Smooth muscle cell of trachea (primary cell): ENCODE measurements at places on chromosomes 1 and 21. TPM values are rescaled to one million over a fixed set of nuclear protein-coding genes. Genes with fewer than 3 reads are reported as not detected.

The AADACL3 gene
- total RNA-seq, result not detected in 2 replicates

The HRNR gene
- not detected in 2 replicates for total RNA-seq

The CAP1 gene
- total RNA-seq, result 420 and 558 TPM in 2 replicates

The SELE gene
- total RNA-seq, result 0.17 TPM in 1 of 2 replicates, not detected in the other

The ZNF644 gene
- total RNA-seq, result 36.1 and 50.8 TPM in 2 replicates

The KCNH1 gene
- 0.15 TPM in 1 of 2 replicates, not detected in the other for total RNA-seq

The FAF1 gene
- total RNA-seq, result 32.4 and 84.1 TPM in 2 replicates

The CA6 gene
- not detected in 2 replicates for total RNA-seq

The ASCL5 gene
- total RNA-seq, result not detected in 2 replicates

The DISP1 gene
- 8.9 and 11.6 TPM in 2 replicates for total RNA-seq

The E2F2 gene
- total RNA-seq, result 0.17 and 2.0 TPM in 2 replicates

The RNF19B gene
- total RNA-seq, result 11.3 and 13.2 TPM in 2 replicates

The TMOD4 gene
- total RNA-seq, result 0.17 and 0.29 TPM in 2 replicates

The PFKFB2 gene
- 5.3 and 5.5 TPM in 2 replicates for total RNA-seq

The HYI gene
- 20.2 and 31.3 TPM in 2 replicates for total RNA-seq

The CNR2 gene
- total RNA-seq, result not detected in 2 replicates

The TSSK3 gene
- total RNA-seq, result 1.0 and 1.3 TPM in 2 replicates

The RXRG gene
- 0.17 TPM in 1 of 2 replicates, not detected in the other for total RNA-seq

The TEDDM1 gene
- total RNA-seq, result not detected in 2 replicates

The RHBDL2 gene
- total RNA-seq, result 0.73 and 0.83 TPM in 2 replicates

The KCNE1 gene
- total RNA-seq, result under 0.01 and 0.29 TPM in 2 replicates

The VN1R5 gene
- not detected in 2 replicates for total RNA-seq

The RORC gene
- under 0.01 and 0.15 TPM in 2 replicates for total RNA-seq

The IL20 gene
- not detected in 2 replicates for total RNA-seq

The SFT2D2 gene
- 40.3 and 58.2 TPM in 2 replicates for total RNA-seq

The ASH1L gene
- 31.7 and 36.4 TPM in 2 replicates for total RNA-seq

The LRIF1 gene
- total RNA-seq, result 7.8 and 11.1 TPM in 2 replicates
